Right ventricle myocardium superior (tissue), 1 donor: ENCODE measurements at places on chromosomes 3 and 15. TPM values are rescaled to one million over a fixed set of nuclear protein-coding genes. Genes with fewer than 3 reads are reported as not detected.

DNA sequence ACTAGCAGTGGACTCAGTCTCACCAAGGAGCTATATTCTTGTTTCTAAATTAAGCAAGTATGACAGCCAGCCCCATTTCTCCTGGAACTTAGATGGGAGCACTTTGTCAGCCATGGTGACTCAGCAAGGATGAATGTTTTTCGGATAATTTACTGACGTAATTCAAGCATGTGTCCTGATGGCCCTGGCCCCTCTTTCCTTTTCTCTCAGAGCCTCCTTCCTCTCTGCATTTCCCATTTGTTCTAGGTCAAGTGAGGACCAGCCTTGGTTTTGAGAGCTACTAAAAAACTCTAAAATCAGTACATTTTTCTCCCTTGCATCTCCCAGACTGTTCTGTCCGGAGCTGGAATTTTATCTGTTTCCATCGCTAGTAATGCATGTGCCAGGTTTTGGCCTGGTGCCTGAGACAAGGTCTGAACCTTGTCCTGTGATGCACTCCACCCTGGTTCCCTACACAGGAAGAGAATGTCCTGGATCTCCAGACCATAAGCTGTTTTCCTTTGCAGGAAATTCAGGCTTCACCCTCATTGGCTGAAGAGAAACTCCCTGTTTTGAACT, 256.6 kb upstream of the ROPN1 start:
- DNase-seq = no peak

DNA sequence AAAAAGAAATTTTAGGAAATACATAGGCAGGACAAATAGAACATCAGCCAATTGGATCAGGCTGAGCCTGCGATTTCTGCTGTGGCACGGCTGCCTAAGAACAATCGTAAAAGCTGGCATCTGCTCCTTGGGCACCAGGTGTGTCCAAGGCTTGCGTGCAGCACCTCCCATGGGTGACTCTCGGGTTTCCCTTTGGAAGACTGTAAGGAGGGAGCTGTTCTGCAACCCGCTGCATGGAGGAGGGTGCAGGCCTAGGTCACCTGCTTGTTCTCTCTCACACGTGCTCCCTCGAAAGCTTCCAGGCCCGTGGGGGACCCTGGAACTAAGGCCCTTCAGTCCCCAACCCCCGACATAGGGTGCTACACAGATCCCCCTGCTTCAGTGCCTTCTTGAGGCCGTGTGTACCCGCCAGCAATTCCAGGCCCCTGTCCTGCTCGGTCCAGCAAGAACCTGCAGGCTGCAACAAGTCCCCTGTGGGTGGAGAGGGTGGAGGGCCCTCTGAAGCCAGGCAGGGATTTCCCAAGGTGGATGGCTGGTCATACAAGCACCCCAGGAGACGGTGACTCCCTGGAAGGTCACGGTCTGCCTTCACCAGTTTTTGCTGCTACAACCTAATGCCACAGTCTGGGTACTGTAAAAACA, 3.4 kb downstream of the GP9 start:
- no peak for DNase-seq

GRCh38 chr3:65006300-65006739, 318.5 kb upstream of the ADAMTS9 start:
- no peak for DNase-seq

DNA sequence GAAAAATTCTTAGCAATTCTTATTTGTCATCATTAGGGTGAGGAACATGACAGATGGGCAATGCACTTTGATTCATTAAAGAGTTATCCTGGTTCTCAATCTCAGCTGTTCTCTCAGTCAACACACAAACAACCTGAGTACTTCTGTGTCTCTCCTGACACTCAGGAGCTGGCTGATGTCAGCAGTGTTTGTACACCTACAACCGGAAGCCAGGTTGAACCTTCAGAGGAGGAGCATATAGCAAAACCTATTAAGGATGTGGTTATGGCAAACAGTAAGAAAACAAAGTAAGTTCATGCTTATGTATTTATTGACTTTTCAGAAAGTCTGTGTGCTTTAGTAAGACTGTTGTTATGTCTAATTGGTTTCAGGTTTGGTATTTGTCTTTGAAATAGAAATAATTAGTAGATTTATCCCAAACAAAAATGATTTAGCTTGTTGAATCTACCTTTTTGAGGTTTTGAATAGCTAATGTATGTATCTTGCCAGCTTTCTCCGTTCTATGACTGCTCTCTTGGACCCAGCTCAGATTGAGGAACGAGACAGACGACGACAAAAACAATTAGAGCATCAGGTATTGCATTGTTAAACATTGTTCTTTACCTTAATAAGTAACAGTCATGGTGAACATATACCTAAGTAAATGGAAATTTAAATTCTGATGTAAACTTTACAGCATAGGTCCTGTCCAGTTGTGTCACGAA, 36.6 kb downstream of the CCDC66 start:
- DNase-seq = no peak

The ACTRT3 gene
- 0.59 TPM for total RNA-seq
